SJSA1 (cell line): ENCODE measurements at places on chromosomes 5 and 9.

- DNase-seq = peak; percentile 89
Measured at GRCh38 chr5:181187500-181188213, 17.3 kb downstream of the TRIM7 start.

- no peak for DNase-seq
Measured at GRCh38 chr5:34914671-34915138, 599 bp downstream of the RAD1 start.

DNA sequence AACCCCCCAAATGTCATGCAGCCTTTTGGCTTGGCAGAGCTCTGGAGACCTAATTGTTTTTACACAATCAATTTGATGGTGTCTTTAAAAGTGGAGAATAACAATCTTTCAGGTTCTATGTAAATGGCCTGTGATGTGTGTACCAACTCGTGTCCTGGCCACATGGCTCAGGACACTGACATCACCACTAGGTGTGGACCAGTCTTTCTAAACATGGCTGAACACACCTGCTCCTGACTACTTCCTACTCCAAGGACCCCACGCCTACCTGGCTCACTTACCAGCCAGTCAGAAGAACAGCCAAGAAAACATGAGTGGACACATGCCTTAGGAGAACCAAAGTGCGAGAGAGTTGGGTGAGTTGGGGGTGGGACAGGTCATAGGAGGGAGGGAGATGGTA lies 71.2 kb downstream of the WDR41 start:
- DNase-seq = no peak

- no peak for DNase-seq
Measured at GRCh38 chr5:125600559-125600958, 822.6 kb upstream of the GRAMD2B start.

DNA sequence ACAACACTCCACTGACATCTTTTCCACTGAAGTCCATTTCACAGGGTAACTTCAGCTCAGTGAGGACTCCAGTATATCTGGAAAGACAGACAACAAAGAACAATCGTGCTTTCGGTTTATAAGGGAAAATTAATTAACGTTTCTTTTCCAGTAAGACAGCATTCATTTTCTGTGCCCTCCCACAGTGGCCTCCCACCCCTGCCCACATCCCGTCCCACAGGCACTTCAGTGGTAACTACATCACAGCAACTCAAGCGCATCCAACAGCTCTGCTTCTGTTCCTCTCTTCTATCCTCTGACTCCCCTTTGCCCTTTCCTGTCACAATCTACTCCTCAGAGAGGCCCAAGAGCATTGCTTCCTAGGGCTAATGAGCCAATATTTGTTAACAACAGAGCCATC lies 40.3 kb downstream of the GLDC start:
- no peak for DNase-seq

DNA sequence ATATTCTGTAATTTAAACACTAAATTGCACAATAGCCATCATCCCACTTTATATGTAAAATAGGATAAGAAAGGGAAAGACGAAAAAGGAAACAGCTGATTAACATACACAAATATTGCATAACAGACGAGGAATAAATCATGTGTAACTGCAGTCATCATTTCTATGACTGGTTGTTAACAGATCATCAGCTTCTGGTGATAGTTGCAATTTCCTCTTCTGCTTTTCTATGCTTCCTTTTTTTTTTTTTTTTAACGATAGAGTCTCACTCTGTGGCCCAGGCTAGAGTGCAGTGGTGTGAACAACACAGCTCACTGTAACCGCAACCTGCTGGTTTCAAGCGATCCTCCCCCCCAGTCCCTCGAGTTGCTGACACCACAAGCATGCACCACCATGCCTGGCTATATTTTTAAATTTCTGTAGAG lies 22.5 kb upstream of the JAKMIP2 start:
- DNase-seq = no peak

DNA sequence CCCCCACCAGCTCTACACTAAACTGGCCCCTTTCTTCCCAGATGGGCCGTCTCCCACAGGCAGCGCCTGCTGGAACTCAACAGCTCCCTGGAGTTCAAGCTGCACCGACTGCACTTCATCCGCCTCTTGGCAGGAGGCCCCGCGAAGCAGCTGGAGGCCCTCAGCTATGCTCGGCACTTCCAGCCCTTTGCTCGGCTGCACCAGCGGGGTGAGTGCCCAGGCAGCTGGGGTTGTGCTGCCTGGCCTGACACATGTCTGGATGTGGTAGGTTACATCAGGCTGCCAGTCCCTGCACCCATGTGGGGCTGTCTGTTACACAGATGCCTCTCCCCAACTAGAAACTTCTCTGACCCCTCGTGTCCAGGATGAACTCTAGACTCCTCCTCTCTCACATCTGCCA lies 9.8 kb downstream of the NHP2 start:
- DNase-seq = peak; percentile 41

GRCh38 chr5:86806206-86806605 lies 188.5 kb downstream of the COX7C start:
- no peak for DNase-seq

DNA sequence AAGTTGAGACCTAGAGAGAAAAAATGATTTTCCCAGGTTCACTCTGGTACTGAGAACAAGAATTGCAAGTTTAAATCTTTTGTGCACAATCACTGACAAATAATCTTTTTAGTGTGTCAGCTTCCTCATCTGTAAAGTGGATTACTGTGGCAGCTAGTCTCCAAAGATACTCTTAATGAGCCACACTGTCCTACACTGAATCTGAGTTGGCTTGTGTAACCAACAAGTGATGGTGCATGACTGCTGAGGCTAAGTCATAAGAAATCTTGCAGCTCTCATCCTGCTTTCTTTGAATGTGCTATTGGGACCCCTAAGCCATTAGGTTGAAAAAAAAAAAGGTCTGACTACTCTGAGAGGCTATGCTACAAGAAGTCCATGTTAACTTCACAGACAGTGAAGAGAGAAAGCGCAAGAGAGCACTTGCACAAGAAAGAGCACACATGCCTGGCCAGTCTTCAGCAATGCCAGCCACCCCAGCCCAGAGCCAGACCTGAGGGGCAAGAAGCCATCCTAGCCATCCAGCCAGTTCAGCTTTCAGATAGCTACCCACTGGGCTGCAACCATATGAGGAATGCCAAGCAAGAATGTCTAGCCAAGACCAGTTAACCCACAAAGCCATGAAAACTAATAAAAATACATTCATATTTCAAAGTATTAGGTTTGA lies 419.4 kb downstream of the RAB3C start:
- DNase-seq = no peak

- peak; percentile 84 for DNase-seq
Measured at GRCh38 chr5:151742870-151743294, 15.5 kb downstream of the ATOX1 start.

- DNase-seq = no peak
Measured at GRCh38 chr9:70250221-70250620, 8.6 kb upstream of the SMC5 start.

GRCh38 chr5:90390928-90391327 lies 18.6 kb downstream of the CETN3 start:
- no peak for DNase-seq

GRCh38 chr5:76221311-76221710 lies 138.1 kb downstream of the SV2C start:
- no peak for DNase-seq
